ENCODE measurements at places on chromosomes 7 and 10.
A peak's percentile ranks its signal among the peaks of the same experiment; 100 is the strongest.

GRCh38 chr7:78139335-78139734 lies 340.8 kb downstream of the PHTF2 start:
- DNase-seq: no peak

DNA sequence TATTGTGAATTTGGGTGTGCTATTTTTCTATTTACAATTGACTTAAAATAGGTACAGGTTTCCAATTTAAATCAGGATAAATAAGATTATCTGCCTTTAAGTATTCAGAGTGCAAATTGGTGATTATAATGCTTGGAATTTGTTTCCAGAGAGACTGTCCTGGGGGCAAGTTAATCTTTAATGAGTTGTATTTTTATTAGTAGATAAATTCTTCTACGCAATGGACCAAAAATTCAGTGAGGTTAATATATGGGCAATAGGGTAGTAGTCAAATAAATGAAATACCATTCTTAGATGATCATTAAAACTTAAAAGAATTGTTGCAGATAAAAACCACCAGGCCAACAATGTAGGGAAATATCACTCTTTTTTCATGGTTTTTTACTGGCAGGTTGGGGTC lies 3.4 kb downstream of the BICC1 start:
- no peak for DNase-seq

GRCh38 chr7:43199371-43200160 lies 87.1 kb downstream of the HECW1 start:
- no peak for DNase-seq

- DNase-seq: no peak
Measured at GRCh38 chr10:93334901-93335327, 147.2 kb downstream of the MYOF start.

DNA sequence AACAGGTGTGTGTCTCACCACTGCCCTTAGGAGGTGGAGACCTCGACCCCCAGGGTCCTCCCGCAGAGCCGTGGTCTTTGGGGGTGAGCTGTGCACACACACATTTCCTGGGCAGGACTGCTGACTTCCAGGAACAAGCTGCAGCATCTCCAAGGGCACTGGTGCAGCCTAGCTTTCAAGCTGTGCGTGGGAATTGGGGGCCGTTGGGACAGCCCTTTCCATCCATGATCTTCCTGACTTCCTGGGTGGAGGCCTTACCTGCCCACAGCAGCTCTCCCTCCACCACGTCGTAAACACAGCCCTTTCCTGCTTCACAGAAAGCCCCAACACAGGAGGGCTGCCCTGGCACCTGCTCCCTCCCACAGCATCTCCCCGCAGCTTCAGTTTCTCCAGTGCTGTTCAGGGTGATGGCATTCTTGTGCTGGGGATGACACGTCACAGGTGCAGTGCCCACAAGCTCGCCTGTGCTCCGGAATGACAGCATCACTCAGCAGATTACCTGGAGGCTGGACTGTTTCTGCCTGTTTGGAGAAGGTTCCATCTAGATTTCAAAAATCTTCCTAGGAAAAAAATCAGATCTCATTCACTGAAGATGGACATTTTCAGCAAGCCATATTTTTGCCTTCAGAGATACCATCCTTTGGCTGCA lies 208.0 kb upstream of the PPP2R2D start:
- DNase-seq: no peak

GRCh38 chr7:26863518-26864308 lies 677 bp downstream of the SKAP2 start:
- DNase-seq: peak; percentile 63

GRCh38 chr10:24792638-24793037 lies 69.0 kb upstream of the ARHGAP21 start:
- no peak for DNase-seq

DNA sequence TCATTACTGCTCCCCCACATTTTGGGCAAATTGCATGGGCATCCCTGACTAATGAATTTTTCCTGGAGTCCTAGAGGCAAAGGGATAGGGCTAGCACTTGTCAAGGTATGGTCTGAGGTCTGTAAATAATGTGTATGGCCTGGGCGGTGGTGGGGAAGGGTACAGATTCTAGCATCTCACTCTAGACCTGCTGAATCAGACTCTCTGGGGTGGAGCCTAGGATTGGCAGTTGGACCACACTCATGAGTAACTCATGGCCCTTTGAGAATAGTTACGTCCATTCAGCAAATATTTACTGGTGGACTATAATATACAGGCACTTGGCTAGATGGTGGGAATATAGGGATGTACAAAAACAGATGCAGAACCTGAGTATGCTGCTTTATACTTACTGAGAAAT lies 118.0 kb downstream of the CELF2 start:
- DNase-seq: no peak

DNA sequence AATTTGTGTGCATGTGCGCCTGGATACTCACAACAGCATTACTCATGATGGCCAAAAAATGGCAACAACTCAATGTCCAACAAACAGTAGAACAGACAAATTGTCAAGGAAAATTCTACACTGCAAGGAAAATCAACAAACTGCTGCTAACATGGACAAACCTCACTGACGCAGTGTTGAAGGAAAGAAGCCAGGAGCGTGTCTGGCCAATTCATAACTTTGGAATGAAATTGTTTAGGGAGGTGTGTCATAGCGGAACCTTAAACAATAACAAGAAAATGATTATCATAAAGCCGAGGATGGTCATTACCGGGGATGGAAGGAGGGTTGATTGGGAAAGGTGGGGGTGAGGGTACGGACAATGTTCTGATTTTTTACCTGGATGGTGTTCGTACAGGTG lies 29.1 kb downstream of the ALOX5 start:
- DNase-seq: no peak

DNA sequence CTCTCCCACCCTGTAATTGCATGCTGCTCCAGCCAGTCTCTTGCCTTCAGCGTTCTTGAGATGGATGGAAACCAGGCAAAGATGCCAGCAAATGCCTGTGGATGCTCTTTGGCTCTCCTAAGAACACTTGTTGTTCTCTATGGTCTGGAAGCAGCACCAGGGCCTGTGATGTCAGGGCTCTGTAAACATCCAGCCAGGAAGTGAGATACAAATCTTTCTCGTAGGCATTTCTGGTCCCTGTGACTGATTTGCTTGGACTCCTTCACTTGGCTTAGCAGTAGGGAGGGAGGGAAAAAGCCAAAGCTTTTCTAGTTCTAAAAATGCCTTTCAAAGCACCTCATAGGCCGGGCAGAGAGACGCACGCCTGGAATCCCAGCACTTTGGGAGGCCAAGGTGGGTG lies 201.3 kb downstream of the REEP3 start:
- DNase-seq: no peak

DNA sequence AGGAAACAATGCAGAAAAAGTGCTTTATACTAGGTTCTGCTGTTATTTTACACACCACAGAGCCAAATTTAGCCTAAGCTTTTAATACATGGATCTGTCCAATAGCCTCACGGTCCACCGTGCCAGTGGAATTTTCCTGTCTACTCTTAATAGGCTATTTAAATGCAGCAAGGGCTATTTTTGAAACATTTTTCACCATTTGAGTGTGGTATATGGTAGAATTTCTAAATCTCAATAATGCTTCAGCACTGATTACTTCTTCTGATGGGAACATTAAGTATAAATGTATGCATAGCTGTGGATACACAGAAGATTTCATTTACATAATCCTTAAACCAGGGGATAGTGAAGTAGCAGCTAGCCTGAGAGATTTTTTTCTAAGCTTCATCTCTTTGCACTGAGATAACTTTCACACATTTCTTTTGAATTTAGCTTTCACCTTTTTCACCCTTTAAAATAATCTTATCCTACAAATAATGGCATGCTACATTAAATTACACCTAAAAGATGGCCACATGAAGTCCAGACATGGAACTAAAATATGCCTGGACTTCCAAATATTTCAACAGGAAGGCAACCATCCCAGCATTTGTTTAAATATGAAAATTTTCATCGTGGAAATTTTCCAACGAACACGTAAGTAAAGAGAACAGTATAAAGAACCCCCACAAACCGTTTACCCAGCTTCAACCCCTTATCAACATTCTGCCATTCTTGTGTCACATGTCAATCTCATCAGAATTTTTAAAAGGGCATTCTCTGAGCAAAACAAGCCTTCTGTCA lies 45.4 kb downstream of the AMPH start:
- no peak for DNase-seq

- no peak for DNase-seq
Measured at GRCh38 chr7:136617176-136617575, 251.3 kb upstream of the CHRM2 start.

DNA sequence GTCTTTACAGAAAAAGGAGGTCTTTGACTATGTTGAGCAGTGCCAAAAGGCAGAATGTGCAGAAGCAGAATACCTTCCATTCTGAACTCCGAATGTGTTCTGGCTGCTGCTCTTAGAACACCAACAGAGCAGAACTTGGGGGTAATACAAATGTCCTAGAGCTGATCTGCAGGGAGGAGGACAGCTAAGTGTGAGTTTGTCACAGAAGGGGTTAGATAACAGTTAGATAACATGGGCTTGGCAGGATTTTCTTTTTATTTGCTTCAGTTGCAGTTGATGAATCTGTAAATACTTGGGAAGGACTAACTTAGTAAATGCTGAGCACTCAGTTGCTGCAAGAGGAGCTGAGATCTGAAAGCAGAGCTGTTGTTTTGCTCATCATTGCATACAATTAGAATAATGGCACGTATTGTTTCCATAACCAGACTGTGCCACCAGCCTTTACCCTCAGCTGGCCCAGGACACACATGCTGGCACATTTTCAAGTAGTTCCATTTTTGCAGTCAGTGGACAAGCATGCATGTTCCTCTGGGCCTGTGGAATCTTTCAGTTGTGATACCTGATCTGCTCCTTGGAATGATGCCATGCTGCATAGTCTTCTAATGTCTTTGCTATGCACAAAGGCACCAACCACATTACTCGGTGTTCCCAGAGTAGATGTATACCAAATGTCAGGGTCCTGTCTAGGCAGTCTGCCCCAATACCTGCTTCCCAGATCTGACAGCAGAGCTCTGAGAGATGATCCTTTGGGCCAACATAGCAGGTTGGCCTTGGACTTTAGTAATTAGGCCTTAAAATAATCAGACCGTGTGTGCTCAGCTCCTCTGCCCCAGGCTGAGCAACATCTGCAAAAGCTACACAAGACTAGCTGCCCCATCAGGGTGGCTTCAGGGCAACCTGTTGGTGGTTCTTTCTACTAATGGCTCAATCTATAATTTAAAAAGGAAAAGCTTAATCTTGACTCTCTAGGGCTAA lies 55.7 kb downstream of the GSDME start:
- no peak for DNase-seq

DNA sequence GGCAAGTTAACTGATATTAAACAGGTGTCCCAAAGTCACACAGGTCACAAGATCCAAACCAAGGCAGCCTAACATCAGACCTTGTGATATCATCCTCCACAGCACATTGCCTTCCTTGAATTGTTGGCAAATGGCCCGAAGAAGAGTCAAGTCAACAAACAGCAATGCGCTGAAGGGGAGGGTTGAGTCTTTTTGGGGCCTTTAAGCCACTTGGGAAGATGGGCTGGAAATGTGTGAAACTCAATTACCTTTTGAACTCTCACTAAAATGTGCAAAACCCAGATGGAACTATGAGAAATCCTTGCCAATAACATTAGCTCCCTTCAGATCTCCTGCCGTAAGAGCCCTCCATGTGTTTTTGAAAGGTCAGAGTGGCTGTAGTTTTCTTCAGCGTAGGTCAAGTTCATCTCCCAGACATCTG lies 47.9 kb upstream of the STK17A start:
- no peak for DNase-seq

DNA sequence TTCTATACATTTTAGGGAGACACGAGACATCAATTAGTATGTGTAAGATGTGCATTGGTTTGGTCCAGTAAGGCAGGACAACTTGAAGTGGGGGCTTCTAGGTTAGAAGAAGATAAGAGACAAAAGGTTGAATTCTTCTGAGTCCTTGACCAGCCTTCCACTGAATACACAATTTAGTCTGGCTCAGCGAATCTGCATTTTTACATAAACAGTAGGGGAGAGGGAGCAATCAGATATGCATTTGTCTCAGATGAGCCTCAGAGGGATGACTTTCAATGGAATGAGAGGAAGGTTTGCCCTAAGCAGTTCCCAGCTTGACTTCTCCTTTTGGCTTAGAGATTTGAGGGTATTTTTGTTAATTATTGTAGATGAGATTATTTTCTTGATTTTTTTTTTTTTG lies 20.0 kb upstream of the C10orf90 start:
- DNase-seq: no peak

GRCh38 chr10:131636116-131636515 lies 264.7 kb upstream of the PPP2R2D start:
- DNase-seq: no peak

GRCh38 chr10:132707776-132708171 lies 78.2 kb downstream of the NKX6-2 start:
- DNase-seq: no peak

DNA sequence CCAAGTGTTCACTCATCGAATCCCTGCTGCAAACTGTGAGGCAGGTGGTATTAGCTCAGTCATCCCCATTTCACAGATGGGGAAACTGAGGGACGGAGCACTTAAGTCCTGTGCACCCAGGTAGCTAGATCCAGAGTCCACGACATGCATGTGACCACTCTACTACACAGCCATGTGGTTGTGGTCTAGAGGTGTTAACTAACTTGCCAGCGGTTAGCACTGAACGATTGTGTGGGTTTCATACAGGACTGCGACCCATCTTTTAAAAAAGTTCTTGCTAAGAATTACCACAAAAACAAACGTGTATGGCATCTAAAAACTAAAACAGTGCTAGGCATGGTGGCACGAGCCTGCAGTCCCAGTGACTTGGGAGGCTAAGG lies 16.1 kb upstream of the ABCC2 start:
- no peak for DNase-seq

DNA sequence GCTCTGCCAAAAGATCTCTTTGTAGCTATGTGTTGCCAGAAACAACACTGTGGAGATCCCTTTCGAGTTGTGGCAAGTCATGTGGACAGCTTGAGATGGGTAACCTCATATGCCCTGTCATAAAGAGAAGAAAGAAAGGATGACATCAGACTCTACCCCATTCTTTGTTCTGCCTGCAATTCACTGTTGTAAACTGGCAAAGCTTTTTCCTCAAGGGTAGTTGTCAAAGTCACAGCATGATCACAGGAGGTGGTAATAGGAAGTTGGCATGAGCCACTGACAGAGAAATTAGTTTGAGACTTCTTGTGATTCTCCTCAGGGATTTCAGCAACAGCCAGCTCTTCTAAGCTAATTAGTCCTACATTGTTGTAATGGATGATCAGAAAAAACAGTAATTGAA lies 19.4 kb upstream of the MINDY3 start:
- peak; percentile 69 for DNase-seq

- DNase-seq: no peak
Measured at GRCh38 chr7:26668821-26669220, 195.6 kb downstream of the SKAP2 start.

DNA sequence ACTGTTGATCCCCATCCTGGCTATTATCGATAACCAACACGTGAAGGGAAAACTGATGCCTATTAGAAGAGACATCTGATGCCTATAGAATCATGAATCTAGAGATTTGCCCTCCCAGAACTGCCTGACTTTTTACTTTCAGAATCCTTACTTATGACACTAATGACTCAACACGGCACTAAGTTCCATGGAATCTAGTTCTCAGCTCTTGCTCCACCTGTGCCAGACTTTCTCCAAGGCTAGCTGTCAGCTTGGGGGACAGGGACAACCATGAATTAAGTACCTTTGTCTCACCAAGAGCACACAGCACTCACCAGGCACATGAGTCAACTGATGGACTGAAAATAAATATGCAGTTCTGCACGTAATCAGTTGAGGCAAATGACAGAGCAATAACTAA lies 184.2 kb downstream of the FRMD4A start:
- DNase-seq: no peak

All from NCI-H1092 treated with DMSO at 0.1 percent for 48 hours (cell line).